Activated T-helper 1 cell treated with anti-CD3 and anti-CD28 coated beads, Interleukin-2, amount 50 U/mL, for 16 hours (primary cell): ENCODE measurements at places on chromosomes 6 and 20.

- DNase-seq, result no peak
Observed at GRCh38 chr20:50562262-50562701, 52.1 kb downstream of the PTPN1 start.

GRCh38 chr6:22067671-22068070, 229.2 kb downstream of the PRL start:
- DNase-seq, result no peak

GRCh38 chr6:44561832-44562665, 174.5 kb downstream of the CDC5L start:
- DNase-seq, result no peak

GRCh38 chr6:80605165-80605989, 498.9 kb downstream of the BCKDHB start:
- no peak for DNase-seq

GRCh38 chr6:4950836-4951533, 52.9 kb downstream of the RPP40 start:
- no peak for DNase-seq

DNA sequence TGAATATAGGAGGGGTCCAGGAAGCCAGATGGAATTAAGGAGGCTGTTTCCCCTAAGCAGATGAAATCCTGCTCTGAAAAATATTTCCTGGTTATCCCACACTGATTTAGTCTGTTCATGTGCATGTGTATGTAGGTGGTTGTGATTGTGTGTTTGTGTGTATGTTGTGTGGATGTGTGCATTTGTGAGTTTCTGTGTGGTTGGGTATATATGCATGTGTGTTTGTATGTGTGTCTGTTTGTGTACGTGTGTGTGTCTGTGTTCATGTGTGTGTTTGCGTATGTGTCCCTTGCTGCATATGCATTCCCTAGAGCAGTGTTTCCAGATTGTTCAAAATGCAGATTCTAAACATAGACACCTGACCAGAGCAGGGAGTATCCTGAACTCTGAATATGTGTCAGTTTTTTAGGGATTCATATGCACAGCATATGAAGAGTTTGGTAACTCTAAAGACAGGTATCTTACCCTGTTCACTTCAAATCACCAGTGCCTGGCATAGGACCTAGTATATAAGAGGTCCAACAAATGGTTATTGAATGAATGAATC, 239.8 kb downstream of the MAFB start:
- no peak for DNase-seq

DNA sequence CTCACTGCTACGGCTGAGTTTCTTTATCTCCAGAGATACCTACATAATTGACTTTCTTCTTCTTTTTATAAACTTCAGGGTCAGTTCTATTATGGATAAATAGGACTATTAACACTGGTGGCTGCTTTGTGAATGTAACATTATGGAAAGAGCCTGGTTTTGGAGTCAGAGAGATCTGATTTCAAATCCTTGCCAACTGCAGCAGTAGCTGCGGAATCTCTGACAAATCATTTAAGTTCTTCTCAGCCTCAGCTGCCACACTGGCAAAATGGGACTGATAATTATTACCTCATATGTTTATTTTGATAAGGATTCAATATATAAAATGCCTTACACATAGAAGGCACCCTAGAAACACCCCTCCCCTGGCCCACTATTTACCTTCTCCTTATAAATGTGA, 160.5 kb downstream of the BACH2 start:
- DNase-seq, result no peak

DNA sequence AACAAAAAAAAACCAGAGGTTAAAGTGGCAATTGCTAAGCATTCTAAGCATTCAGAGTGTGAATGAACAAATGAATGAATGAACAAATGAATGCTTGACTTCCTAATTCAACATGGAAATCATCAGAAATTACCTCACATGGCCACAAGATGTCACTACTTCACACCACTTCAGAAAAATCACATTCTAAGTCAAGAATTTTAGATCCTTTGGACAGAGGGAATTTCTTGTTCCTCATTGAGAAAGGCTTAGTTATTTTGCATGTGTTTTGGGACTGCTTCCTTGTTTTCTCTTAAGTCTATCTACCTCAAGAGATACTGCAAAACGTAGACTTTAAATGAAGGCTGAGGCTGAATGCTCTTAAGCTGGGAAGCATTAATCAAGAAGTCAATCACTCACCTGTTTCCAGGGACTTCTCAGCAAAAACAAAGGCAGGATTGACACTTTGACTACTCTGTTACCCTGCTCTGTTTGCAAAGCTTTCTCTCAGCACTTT, 120.2 kb downstream of the MBOAT1 start:
- no peak for DNase-seq

DNA sequence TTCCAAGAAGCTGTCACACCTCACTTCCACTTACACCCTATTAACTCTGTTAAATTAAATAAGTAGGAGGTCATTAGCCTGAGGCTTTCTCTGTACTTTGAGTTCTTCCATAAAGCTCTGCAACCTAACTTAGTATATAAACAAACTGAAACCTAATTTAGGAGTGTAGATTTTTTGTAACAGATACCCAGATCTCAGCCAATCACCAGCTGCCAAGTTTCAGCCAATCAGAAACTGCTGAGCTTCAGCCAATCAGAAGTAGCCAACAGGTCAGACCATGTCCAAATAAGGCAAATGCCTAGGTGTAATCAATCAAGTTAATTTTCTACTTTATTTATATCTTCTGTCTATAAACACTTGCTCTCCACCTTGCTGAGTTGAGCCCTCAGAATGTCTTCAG, 142.7 kb upstream of the SULF2 start:
- no peak for DNase-seq

- no peak for DNase-seq
Observed at GRCh38 chr6:158471339-158471738, 88.6 kb upstream of the TMEM181 start.

- no peak for DNase-seq
Observed at GRCh38 chr20:46200582-46201570, 82.8 kb downstream of the CD40 start.

DNA sequence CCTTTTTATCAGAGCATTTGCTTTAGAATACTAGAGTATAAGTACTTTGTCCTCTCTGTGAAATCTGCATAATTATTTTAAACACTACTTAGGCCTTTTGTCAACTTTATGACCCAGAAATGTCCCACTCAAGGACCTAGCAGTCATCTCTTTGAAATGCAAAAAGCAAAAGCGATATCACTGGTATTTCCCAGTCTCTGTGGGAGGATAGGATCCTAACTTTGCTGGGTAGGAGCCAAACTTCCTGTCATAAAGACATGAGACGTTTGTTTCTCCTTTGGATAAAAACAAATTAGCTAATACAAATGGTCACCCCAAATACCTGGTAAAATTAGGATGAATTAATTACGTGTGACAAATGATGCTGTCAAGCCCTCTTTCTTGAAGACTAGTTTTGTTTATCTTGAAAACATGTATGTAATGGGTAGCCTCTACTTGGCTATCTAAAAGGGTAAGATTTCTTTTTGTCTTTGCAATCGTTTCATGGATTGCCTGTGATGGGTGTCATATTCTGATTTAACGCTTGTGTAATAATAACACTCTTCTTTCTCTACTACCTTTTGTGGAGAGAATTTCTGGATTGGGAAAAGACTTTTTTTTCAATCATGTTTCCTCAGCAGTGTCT, 36.2 kb downstream of the DCDC2 start:
- no peak for DNase-seq

- no peak for DNase-seq
Observed at GRCh38 chr20:61924858-61925554, 140.7 kb downstream of the TAF4 start.

- no peak for DNase-seq
Observed at GRCh38 chr6:41871691-41872090, 23.5 kb downstream of the USP49 start.

DNA sequence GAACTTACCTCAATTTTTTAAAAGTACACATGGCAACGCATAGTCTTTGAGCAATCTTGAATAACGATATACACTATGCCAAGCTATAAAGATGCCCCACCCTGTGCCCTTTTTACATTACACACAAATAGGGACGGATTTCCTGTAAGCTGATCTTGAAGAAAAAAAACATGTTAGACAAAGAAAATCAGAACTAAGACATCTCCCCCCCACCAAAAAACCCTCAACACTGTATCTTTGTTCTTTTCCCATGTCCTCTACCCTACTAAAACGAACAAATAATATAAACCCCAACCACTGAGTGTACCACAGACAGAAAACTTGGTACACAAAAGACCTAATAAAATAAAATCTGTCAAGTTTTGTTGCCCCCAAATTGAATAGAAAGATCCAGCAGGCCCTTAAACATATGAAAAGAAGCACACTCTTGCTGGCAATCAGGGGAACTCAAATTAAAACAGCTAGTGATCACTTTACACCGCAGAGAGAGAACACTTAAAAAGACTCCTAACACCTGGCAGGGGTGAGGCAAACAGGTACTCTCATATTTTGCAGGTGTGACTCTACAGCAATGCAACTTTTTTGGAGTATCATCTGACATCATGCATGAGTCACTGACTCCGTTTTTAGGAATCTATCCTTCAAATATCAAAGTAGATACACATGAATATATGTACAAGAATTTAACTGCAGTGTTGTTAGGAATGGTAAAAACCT, 29.6 kb downstream of the BACH2 start:
- no peak for DNase-seq

DNA sequence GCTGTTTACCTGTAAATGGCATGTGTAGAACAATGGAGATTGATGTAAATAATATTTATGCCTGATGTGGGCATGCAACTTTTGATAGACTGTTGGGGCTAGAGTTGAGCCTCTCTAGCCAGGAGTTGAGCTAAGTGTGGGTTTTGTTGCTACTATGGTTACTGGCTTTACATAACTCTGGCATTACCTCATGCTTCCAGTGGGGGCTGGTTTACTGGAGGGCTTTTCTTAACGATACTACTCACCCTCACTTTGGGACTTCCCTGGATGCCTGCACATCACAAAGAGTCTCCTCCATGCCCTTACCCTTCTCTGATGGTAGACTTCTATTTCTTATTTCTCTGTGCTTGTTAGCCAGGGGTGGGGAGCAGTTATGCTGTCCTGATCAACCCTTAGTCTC, 524.6 kb upstream of the CDH4 start:
- DNase-seq, result no peak

DNA sequence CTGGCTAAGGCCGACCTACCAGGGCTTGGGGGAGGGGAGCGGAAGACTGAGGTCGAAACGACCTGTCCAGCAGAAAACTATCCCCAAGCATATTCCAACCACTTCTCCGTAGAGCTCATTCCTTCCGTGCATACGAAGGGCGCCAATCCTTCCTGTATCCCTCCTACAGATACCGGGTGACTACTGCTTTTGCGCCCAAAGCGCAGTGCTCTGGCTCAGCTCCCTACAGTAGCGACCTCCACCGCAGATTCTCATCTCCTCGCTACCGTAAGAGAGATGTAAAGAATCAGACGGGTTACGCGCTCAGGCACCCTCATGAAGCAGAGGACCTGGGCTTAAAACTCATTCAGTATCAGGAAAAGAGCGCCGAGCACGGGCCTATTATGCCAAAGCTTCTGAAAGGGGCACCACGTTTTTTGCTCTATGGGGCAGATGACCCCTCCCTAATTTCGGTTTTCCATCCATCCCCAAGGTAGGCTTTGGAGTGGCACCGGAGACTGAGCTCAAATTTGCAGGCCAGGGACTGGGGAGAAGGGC, 563 bp upstream of the NNAT start:
- DNase-seq, result no peak

GRCh38 chr20:54622333-54623295, 147.2 kb downstream of the DOK5 start:
- DNase-seq, result no peak

DNA sequence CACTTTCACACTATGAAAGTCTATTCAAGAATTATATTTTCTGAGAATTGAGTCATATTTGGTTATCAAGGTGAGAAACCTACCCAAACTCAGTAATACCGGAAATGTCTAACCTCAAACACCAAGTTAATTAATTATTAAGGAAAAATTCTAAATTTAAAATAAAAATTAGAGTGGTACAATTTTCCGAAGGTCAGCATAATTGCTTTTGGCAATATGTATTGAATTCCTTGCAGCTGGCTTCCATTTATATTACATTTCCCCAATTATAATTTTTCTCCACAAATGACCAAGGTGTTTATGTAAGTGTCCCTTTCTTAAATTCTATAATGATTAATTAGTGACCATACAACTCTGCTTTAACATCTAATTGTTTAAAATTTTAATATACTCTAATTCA, 316.0 kb upstream of the IRAK1BP1 start:
- DNase-seq, result no peak

DNA sequence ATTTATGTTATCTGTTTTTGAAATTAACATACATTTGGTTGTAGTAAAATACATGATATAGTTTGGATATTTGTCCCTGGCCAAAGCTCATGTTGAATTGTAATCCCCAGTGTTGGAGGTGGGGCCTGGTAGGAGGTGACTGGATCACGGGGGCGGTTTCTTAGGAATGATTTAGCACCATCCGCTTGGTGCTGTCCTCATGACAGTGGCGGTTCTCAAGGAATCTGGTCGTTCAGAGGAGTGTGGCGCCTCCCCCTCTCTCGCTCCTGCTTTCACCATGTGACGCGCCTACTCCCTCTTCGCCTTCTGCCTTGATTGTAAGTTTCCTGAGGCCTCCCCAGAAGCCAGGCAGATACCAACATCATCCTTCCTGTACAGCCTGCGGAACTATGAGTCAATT, 29.0 kb downstream of the CTCFL start:
- no peak for DNase-seq

GRCh38 chr6:434051-434705, 42.6 kb downstream of the IRF4 start:
- no peak for DNase-seq

DNA sequence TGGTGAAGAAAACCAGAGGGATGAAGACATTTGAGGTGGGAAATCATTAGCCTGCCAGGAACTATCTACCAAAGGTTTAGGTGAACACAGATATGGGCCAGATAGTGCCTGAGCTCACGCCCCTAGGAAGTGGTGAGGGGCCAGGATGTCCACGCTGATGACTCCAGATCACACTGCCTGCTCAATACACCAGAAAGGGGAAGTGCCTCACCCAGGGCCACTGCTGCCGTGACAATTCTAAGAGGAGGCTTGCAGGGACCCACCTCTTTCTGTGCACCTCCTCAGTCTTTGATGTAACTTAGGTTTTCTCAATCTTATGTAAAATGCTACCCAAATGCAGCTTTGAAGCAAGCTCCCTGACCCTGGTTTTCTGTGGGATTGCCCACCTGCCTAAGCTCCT, 5.4 kb upstream of the RAB44 start:
- DNase-seq, result no peak

- no peak for DNase-seq
Observed at GRCh38 chr6:21595285-21596144, 2.0 kb downstream of the SOX4 start.

- no peak for DNase-seq
Observed at GRCh38 chr6:147954938-147955337, 387.7 kb upstream of the SASH1 start.

- DNase-seq, result peak; percentile 47
Observed at GRCh38 chr20:44979090-44979621, 12.8 kb downstream of the STK4 start.

- DNase-seq, result no peak
Observed at GRCh38 chr20:47847884-47848485, 62.7 kb upstream of the SULF2 start.

GRCh38 chr6:133991096-133991593, 38.1 kb downstream of the TBPL1 start:
- DNase-seq, result no peak

- no peak for DNase-seq
Observed at GRCh38 chr6:26187981-26188635, 100.9 kb downstream of the HFE start.

GRCh38 chr20:59984541-59984940, 26.3 kb downstream of the CDH26 start:
- DNase-seq, result no peak

- DNase-seq, result no peak
Observed at GRCh38 chr6:9020001-9020400, 584.7 kb upstream of the SLC35B3 start.

- no peak for DNase-seq
Observed at GRCh38 chr6:144377586-144378210, 92.6 kb downstream of the UTRN start.
